ENCODE measurements at places on chromosomes 7 and 10.

- no peak for DNase-seq
- no peak overlapping the region for H3K4me3 ChIP-seq
- no peaks in the 10 kb centered on the region for H3K27me3 ChIP-seq
- no peaks in the 10 kb centered on the region for H3K4me1 ChIP-seq
- H3K27ac ChIP-seq: no peak overlapping the region
These were observed 143.2 kb downstream of the SRPK2 start for GRCh38 chr7:105245398-105246114.

DNA sequence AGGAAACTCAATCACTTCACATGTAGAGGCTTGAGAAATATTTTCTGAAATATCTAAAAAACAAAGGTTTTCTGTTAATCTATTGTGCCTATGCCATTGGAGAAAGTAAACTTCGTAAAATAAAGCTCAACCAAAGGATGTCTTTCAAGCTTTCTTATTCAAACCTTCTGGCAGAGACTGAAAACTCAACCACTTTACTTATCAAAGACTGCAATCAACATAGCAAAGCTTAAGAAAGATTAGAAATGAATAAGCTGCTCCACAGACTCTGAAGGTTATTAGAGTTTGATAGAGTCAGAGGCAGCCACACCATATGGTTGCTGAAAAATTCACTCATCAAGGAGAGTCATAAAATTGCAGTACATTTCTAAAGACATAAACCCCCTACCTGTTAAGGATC, 245.8 kb upstream of the MEOX2 start:
- H3K4me1 ChIP-seq: no peaks in the 10 kb centered on the region
- no peak for DNase-seq
- no peak overlapping the region for H3K27ac ChIP-seq

DNA sequence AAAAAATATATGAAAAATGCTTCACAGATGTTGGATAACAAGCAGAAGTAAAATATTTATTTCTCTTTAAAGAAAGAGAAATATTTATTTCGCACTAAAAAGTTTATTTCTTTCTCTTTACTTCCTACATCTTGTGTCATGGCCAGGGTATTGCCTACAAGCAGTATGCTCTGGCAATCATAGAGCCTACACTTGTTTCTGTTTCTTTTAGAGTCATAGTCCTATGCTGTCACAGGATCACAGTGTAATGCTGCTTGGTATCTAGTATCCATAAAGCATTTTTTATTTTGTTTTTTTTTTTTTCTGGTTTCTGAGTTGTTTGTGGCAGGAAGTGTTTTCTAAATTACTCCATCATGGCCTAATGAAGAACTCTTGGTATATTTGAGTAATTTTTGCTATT, 116.0 kb downstream of the ATRNL1 start:
- H3K4me3 ChIP-seq: no peak overlapping the region
- H3K27me3 ChIP-seq: no peaks in the 10 kb centered on the region
- H3K27ac ChIP-seq: no peak overlapping the region
- no peaks in the 10 kb centered on the region for H3K4me1 ChIP-seq
- H3K36me3 ChIP-seq: no peaks in the 10 kb centered on the region
- DNase-seq: no peak

GRCh38 chr7:51634025-51634424, 317.4 kb upstream of the COBL start:
- H3K36me3 ChIP-seq: no peaks in the 10 kb centered on the region
- H3K27ac ChIP-seq: no peak overlapping the region
- no peaks in the 10 kb centered on the region for H3K4me1 ChIP-seq
- no peaks in the 10 kb centered on the region for H3K27me3 ChIP-seq
- no peak overlapping the region for H3K4me3 ChIP-seq

- H3K4me1 ChIP-seq: no peaks in the 10 kb centered on the region
- no peak for DNase-seq
- H3K27me3 ChIP-seq: no peaks in the 10 kb centered on the region
- no peaks in the 10 kb centered on the region for H3K36me3 ChIP-seq
These were observed 22.1 kb downstream of the CLDN12 start for GRCh38 chr7:90425376-90425775.

- no peaks in the 10 kb centered on the region for H3K27me3 ChIP-seq
- DNase-seq: no peak
- H3K27ac ChIP-seq: no peak overlapping the region
- no peaks in the 10 kb centered on the region for H3K4me1 ChIP-seq
These were observed 123.8 kb downstream of the ARID5B start for GRCh38 chr10:62025134-62025794.

DNA sequence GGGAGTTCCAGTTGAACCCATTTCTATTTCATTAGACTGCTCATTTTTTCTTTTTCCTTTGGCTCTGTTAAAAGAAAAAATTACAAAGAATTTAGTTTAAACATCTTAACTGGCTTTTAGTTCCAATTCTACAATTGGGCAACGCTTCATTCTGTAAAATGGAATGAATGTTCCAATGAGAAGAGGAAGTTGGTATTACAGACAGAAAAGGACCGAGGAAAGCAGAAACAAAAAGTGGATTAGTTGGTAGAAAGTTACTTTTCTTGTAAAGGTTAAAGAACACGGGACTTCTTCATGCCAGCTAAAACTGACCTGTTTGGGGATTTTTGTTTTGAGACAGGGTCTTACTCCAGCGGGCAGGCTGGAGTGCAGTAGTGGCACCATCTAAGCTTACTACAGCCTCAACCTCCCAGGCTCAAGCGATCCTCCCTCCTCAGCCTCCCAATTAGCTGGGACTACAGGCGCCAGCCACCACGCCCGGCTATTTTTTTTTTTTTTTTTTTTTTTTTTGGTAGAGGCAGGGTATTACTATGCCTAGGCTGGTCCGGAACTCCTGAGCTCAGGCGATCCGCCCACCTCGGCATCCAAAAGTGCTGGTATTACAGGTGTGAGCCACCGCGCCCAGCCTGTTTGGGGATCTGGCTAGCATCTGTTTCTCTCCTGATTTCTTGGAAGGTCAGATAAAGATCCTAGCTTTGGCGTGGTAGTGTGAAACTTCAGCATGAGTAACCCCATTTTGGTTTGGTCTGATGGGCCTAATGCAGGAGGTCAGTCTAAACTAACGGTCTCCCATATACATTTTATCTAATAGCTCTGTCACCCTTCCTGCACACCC, 1.3 kb upstream of the VDAC2 start:
- DNase-seq: no peak
- H3K27me3 ChIP-seq: no peaks in the 10 kb centered on the region
- peaks cover 6% of the 10 kb centered on the region for H3K4me1 ChIP-seq
- peaks cover 10% of the 10 kb centered on the region for H3K36me3 ChIP-seq
- peak overlapping the region; percentile 95 for H3K27ac ChIP-seq
- H3K4me3 ChIP-seq: peak overlapping the region; percentile 86

GRCh38 chr10:76149602-76150138, 718.2 kb downstream of the LRMDA start:
- DNase-seq: no peak
- H3K27ac ChIP-seq: no peak overlapping the region
- no peaks in the 10 kb centered on the region for H3K36me3 ChIP-seq
- no peaks in the 10 kb centered on the region for H3K4me1 ChIP-seq

GRCh38 chr10:576130-576465, 113.4 kb downstream of the DIP2C start:
- H3K4me1 ChIP-seq: no peaks in the 10 kb centered on the region
- H3K27me3 ChIP-seq: no peaks in the 10 kb centered on the region
- H3K4me3 ChIP-seq: no peak overlapping the region
- DNase-seq: no peak
- H3K36me3 ChIP-seq: no peaks in the 10 kb centered on the region

DNA sequence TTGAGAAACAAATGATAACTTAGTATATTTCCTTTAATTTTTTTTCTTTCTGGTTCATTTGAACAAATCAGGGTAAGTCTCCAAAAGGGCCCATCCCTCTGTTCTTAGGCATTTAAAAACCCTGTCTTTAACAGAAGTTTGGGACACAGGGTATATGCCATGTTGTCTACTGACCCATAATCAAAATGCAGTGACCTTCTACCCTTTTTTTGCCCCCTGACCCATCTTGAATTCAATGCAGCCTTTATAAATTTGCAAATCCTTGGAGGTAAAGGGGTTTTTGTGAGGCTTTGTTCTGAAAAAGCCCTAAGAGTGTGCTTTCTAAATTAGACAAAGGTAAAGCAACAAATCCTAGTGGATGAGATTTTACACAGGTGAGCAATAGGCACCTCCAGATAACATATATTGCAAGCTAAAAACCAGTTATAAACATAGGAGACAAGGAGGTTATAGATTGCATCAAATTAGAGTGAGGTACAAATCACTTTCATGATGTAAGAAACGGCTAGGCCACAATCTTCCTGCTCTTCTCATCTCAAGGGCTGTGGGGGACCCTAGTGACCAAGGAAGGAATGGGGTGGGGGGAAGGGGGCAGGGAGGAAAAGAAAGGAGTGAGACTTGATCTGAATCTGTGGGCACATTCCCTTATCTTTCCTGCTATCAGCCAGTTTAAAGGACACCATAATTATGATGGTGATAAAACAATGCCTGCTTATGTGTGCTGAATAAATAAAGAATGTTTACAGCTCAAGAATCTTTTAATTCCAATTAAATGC, 2.7 kb downstream of the SKIDA1 start:
- peaks cover 32% of the 10 kb centered on the region for H3K4me1 ChIP-seq
- DNase-seq: no peak
- no peaks in the 10 kb centered on the region for H3K36me3 ChIP-seq
- H3K4me3 ChIP-seq: no peak overlapping the region
- no peak overlapping the region for H3K27ac ChIP-seq
- H3K27me3 ChIP-seq: peaks cover 40% of the 10 kb centered on the region

- H3K27ac ChIP-seq: no peak overlapping the region
- H3K27me3 ChIP-seq: no peaks in the 10 kb centered on the region
- no peaks in the 10 kb centered on the region for H3K4me1 ChIP-seq
- no peak for DNase-seq
- no peaks in the 10 kb centered on the region for H3K36me3 ChIP-seq
These were observed 16.4 kb downstream of the BLNK start for GRCh38 chr10:96254976-96255375.

DNA sequence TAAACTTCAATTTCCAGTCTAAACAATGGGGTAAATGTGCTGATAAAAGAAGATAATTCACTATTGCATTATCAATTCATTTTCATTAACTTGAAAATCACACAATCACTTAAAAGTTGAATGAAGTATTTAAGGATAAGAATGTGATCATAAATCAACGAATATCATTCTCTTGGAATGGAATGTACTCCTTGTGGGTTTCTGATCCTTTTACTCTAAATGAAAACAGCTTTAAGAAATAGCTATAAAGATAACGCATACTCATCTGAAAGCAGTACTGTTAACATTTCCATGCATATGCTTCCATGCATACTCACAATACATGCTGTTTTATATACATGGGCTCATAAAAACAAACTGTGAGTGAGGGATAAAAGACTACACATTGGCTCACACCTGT, 108.8 kb downstream of the ATE1 start:
- H3K4me3 ChIP-seq: no peak overlapping the region
- H3K27ac ChIP-seq: no peak overlapping the region
- H3K4me1 ChIP-seq: no peaks in the 10 kb centered on the region
- DNase-seq: no peak
- H3K36me3 ChIP-seq: no peaks in the 10 kb centered on the region
- no peaks in the 10 kb centered on the region for H3K27me3 ChIP-seq

DNA sequence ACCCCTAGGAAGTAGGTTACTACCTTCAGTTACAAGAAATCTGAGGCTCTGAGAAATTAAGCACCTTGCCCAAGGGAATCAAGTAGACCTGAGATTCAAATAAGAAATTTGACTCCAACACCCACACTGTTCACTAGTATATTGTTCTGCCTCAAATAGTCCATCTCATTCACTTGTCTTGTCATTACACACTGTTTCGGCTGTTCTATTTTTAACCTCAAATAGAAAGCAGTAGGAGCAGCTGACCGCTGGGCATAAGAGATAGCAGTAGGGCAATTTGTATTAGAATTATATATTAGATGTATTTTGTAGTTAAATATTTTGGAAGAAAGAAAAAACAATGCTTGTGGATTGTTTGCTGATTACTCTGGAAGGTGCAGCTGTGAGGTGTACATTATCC, 185.1 kb downstream of the INHBA start:
- H3K27ac ChIP-seq: no peak overlapping the region
- DNase-seq: no peak
- H3K36me3 ChIP-seq: no peaks in the 10 kb centered on the region
- H3K4me1 ChIP-seq: no peaks in the 10 kb centered on the region
- no peak overlapping the region for H3K4me3 ChIP-seq
- H3K27me3 ChIP-seq: no peaks in the 10 kb centered on the region

DNA sequence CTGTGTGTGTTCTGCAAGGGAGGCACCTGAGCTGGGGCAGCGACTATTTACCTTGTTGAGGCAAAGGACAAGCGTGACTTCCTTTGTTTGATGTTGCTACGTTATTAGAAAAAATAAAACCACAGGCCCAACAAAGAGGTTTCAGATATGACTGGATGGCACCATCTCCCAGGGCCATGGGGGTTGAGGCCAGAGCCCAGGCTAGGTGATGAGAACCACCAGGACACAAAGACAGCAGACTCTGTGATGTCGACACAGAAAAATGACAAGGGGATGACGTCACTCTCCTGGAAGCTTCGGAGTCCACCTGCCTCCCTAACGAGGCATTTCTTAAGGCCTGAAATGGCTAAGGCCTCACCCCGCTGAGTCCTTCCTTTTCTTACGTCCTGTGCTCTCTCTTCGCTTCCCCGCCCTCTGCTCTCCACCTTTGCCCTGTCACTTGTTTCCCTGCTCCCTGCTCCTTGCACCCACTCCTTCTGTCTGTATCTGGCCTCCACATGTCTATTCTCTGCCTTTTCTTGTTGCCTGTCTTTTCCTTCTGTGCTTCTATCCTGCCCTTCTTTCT, 83.0 kb upstream of the ADRB1 start:
- H3K27ac ChIP-seq: peak overlapping the region; percentile 42
- H3K4me3 ChIP-seq: peak overlapping the region; percentile 32
- H3K36me3 ChIP-seq: no peaks in the 10 kb centered on the region
- no peaks in the 10 kb centered on the region for H3K27me3 ChIP-seq
- DNase-seq: peak; percentile 50

DNA sequence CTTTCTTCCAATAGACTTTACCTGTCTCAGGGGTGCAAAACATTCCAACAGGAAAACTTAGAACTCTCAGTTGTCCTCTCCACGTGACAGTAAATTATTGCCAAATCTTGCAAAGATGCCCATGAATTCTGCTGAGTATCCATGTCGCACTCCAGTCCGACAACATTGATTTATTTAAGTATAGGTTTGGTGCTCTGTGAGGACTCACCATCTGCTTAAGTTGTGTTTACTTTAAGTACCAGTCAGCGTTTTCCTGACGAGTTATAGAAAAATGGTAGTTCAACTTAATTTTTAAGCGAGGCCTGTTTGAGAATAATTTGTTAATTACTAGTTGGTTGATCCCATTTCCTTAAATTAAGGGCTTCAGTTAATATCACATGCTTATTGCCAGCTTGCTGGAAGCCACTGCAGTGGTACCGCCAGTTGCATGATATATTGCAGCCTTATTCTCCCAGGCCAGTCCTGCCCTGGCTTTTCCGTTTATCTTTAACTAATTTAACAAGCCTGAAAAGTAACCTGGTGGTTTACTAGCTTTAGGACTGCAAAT, 27.8 kb downstream of the CREB5 start:
- no peaks in the 10 kb centered on the region for H3K4me1 ChIP-seq
- H3K27ac ChIP-seq: no peak overlapping the region
- DNase-seq: no peak
- no peaks in the 10 kb centered on the region for H3K27me3 ChIP-seq
- no peak overlapping the region for H3K4me3 ChIP-seq

Measured in effector memory CD4-positive, alpha-beta T cell (primary cell).